Dorsolateral prefrontal cortex (tissue), 122 donors: ENCODE measurements at places on chromosomes 7 and 10. TPM values are rescaled to one million over a fixed set of nuclear protein-coding genes. Genes with fewer than 3 reads are reported as not detected.

Gene CLDN12
- 45.6 TPM for total RNA-seq

Gene ANKRD26
- total RNA-seq = 40.3 TPM

Gene ADAM22
- total RNA-seq = 84.9 TPM

Gene TAS2R4
- total RNA-seq = 8.0 TPM

Gene LIPK
- not detected for total RNA-seq

Gene CALML3
- total RNA-seq = not detected

Gene NPSR1
- 0.55 TPM for total RNA-seq

Gene DNAJC30
- 15.7 TPM for total RNA-seq

Gene RSPH10B2
- total RNA-seq = 8.8 TPM

Gene SOSTDC1
- 5.5 TPM for total RNA-seq

Gene SEMA4G
- 7.9 TPM for total RNA-seq

Gene KLHDC10
- 47.6 TPM for total RNA-seq

Gene STK32C
- 68.2 TPM for total RNA-seq

Gene PPP1R17
- 1.1 TPM for total RNA-seq

Gene VSIR
- 75.7 TPM for total RNA-seq

Gene MKLN1
- total RNA-seq = 133 TPM

Gene CPA2
- total RNA-seq = not detected

Gene MRLN
- total RNA-seq = not detected

Gene MBL2
- total RNA-seq = not detected

Gene CCL26
- total RNA-seq = not detected

Gene STEAP4
- 0.74 TPM for total RNA-seq

Gene UBE2D1
- total RNA-seq = 17.5 TPM

Gene ZFAND4
- 15.7 TPM for total RNA-seq

Gene CYP3A7
- total RNA-seq = not detected

Gene PLA2G12B
- total RNA-seq = 0.51 TPM

Gene C7orf57
- 0.33 TPM for total RNA-seq

Gene PRTFDC1
- total RNA-seq = 36.5 TPM

Gene PAPOLB
- 0.94 TPM for total RNA-seq

Gene ETV1
- total RNA-seq = 25.8 TPM

Gene NRAP
- 0.22 TPM for total RNA-seq

Gene TLX1
- total RNA-seq = not detected

Gene PNLIPRP1
- not detected for total RNA-seq

Gene SFTPA1
- total RNA-seq = not detected

Gene EGFR
- total RNA-seq = 23.4 TPM

Gene SLC39A12
- total RNA-seq = 41.1 TPM

Gene TDRD1
- total RNA-seq = 1.9 TPM

Gene PTPN12
- total RNA-seq = 63.6 TPM

Gene HOGA1
- total RNA-seq = 1.9 TPM

Gene TRPV5
- 0.94 TPM for total RNA-seq

Gene SPAM1
- not detected for total RNA-seq

Gene CHRM2
- 4.3 TPM for total RNA-seq

Gene ARHGEF35
- not detected for total RNA-seq

Gene NME8
- total RNA-seq = not detected

Gene CLDN4
- total RNA-seq = 0.84 TPM

Gene UPP1
- 59.0 TPM for total RNA-seq

Gene PRPS1L1
- not detected for total RNA-seq

Gene CLCN1
- 0.15 TPM for total RNA-seq

Gene CUZD1
- 1.4 TPM for total RNA-seq

Gene FBXL13
- total RNA-seq = 3.5 TPM

Gene SPDYE16
- total RNA-seq = 0.56 TPM

Gene CYP26C1
- total RNA-seq = 0.66 TPM

Gene VSTM2A
- 125 TPM for total RNA-seq
